ENCODE measurements at places on chromosomes 13 and 19.

- DNase-seq: no peak
These were observed 40.5 kb upstream of the POMP start for GRCh38 chr13:28618230-28618994.

- peak; percentile 21 for DNase-seq
These were observed 48.6 kb upstream of the GTF3A start for GRCh38 chr13:27375686-27376326.

- peak; percentile 76 for DNase-seq
These were observed at the start of gene GNG7 for GRCh38 chr19:2702170-2703076. Gene GNG7 (minus strand): TSS chr19:2702694. CDS start chr19:2520688, 182,006 bp downstream.

DNA sequence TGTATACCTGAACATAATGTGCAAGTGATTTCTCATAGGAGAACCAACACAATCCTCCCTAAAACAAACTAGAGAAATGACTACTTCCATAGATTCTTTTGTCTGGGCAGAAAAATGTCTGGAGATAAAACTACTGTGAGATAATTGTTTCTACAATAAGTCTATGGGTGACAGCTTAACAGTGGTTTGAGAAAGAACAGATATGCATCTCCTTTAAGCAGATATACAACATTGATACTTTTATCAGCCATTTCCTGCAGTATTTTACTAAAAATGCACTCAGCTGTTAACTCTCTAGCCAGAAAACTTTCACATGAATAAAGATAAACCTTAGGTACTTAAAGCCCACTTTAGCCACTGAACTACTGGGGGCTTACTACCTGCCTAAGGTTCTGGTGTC, 1132.4 kb downstream of the EFNB2 start:
- no peak for DNase-seq

DNA sequence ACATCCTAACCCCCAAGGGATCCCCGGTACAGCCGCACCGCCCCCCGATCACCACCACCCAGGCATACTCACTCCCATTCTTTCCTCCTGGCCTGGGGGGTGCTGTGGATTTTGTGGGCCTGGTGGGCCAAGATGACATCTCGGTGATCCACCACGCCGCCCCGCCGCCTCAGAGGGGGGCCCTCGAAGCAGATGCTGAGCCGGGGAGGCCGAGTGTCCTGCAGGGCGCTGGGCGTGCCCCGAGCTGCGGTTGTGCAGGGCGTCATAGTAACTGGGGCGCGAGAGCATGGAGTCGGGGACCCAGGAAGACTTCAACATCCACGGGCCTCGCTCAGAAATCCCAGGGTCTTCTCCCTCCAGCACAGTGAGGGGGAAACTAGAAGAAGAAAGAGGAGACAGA, 93.4 kb upstream of the CACNA1A start:
- DNase-seq: no peak

- DNase-seq: no peak
These were observed 16.2 kb upstream of the LAIR1 start for GRCh38 chr19:54380897-54381296.

DNA sequence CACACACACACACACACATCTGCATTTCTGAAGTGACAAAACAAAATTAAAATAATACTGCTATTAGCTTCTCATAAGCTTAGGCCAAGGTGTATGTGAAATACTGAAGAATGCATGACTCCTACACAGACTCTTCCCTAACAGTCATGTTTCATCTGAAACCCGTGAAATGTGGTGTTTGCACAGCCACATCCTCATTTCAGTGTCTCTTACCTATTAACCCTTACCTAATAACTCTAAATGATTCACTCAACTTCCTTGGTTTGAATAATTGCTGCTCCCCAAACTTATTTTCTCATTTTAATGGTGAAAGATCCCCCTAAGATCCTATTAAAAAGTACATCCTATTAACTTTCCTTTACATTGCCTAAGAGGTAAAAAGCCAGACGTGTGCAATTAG, 117.6 kb downstream of the MIPEP start:
- DNase-seq: no peak

DNA sequence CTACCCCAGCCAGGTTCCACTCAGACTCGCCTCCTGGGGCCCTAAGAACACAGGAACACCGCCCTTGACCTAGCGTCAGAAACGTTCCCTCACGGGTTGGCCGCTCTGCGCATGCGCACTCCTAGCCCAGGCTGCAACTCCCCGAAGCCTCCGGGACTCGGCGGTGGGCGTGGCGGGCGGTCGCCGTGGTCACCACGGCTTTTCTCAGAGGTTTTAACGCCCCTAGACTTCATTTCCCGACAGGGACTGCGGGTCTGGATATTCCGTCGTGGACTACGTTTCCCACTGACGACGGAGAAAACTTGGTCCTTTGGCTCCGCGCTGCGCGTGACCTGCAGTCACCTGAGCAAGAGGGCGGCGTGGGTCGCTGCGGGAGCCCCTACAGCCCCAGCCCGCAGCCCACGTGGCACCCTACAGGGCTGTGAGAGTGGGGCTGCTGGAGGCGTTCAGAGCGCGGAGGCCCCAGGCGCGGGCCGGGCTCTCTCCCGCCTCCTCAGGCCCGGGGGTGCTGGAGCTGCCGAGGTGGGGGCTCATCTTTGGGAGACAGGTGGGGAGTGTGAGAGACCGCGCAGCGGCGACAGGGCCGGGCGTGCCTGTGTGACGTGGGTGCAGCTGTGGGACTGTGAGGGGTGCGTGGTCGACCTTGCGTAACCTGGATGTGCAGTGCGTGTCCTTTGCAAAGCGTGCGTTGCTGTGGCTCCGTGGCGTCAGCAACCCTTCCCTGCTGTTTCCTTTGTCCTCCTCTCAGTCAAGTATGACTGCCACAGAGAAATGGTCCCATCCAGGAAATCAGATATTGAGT, 38.0 kb upstream of the ZNF573 start:
- DNase-seq: no peak

GRCh38 chr19:57887195-57887941, 1.5 kb downstream of the ZNF814 start:
- no peak for DNase-seq

- DNase-seq: no peak
These were observed 138.8 kb upstream of the RNF113B start for GRCh38 chr13:98315902-98316301.
